ENCODE measurements at places on chromosomes 6 and 20. TPM values are rescaled to one million over a fixed set of nuclear protein-coding genes. Genes with fewer than 3 reads are reported as not detected.

DNA sequence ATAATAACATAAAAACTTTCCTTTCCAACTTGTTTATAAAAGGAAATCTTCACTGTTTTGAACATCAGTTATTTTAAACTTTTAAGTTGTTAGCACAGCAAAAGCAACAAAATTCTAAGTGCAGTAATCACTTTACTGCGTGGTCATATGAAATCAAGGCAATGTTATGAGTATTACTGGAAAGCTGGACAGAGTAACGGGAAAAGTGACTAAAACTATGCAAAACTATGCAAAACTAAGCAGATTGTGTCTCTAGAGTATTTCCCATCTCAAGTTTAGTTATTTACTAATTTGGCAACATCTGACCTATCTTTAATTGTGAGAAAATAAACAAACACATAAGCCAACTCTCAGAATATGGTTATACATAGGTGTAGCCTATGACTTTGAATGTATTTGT, 10.9 kb upstream of the ANKEF1 start:
- H3K27ac ChIP-seq, result no peak overlapping the region
- H3K4me1 ChIP-seq, result no peaks in the 10 kb centered on the region
- H3K36me3 ChIP-seq, result no peaks in the 10 kb centered on the region
- no peaks in the 10 kb centered on the region for H3K27me3 ChIP-seq
- no peak overlapping the region for H3K4me3 ChIP-seq

HSPA12B gene
- total RNA-seq, result 7.4 TPM

- H3K4me1 ChIP-seq, result no peaks in the 10 kb centered on the region
- H3K36me3 ChIP-seq, result no peaks in the 10 kb centered on the region
- no peaks in the 10 kb centered on the region for H3K27me3 ChIP-seq
- no peak overlapping the region for H3K4me3 ChIP-seq
- no peak for DNase-seq
These were observed 766 bp upstream of the TINAG start for GRCh38 chr6:54307439-54307910.

KCNK5 gene
- total RNA-seq, result 9.7 TPM

All from ovary (tissue), 10 donors.